ENCODE measurements at places on chromosomes 12 and 14.

DNA sequence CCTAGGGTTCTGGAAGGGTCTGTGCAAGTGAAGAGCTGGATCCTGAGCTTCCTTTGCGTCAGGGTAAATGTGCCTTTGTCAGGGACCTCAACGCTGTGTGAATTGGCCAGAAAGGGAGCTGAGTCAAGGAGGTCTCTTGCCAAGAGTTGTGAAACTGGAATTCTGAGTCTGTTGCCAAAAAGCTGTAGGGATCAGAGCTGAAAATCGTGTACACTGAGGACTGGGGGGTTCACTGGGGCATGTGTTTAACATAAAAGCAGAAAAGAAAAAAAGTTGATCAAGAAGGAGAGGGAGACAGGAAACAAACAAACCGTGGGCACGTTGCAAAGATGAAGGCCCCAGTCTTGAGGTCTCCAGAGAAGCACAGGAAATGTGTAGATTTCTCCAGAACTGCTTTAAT, 1081.5 kb downstream of the VRK1 start:
- DNase-seq = no peak

GRCh38 chr14:28761438-28762291, 4.9 kb upstream of the FOXG1 start:
- DNase-seq = no peak

DNA sequence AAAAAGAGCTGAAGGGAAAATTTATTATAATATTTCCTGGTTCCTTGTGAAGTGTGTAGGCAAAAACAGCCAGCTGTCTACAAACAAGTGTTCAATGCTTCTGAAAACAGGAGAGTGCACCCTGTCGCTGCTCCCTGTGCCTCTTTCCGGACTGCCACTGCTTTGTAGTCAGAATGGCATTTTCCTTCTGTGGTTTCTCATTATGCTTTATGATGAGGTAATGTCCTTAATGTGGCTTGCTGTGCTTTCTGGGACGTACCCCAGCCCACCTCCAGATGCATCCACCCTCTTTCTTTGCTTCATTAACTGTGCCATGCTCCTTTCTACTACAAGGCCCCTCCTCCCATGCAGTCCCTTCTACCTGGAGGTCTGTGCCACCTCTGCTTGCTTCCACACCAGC, 148.1 kb downstream of the SYT1 start:
- no peak for DNase-seq

DNA sequence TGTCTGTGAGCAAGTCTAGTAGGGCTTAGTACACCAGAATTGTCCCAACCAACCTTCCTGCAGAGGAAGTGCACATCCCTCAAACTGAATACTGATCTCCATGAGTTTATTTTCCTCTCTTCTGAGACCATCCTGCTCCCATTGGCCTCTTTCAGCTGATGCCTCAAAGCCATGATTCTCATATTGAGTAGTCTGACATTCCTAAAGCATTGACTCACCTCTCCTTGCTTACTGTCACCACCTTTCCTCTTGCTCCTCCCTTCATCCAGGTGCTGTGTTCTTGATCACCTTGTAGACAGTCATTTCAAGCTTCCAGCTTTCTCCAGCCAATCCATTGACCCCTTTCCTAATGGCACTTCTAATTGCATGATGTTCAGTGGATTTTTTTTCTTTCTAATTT, 583.7 kb upstream of the USP15 start:
- DNase-seq = no peak

DNA sequence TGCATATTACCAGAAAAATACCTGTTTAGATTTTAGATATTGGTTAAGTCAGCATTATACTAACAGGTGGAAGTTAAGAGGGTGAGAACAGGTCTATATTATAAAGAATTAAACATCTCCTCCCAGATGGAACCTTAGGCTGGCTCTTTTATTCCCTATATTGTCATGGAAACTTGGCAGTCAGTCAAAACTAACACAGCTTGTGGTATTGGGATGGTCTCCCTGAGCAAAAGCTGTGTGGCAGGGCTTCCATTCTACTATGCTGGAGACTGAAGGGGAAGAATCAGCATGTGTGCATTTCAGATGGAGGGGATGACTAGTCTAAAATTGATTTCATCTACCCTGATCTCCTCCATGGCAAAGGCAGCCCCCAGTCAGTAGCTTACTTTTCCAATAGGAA, 66.7 kb downstream of the SMOC1 start:
- DNase-seq = no peak

- no peak for DNase-seq
Measured at GRCh38 chr14:103122947-103123633, at the start of gene TNFAIP2. Gene TNFAIP2 (plus strand): TSS chr14:103123461. CDS start chr14:103126458, 2,997 bp downstream.

- no peak for DNase-seq
Measured at GRCh38 chr12:124525927-124526692, 41.3 kb downstream of the NCOR2 start.

DNA sequence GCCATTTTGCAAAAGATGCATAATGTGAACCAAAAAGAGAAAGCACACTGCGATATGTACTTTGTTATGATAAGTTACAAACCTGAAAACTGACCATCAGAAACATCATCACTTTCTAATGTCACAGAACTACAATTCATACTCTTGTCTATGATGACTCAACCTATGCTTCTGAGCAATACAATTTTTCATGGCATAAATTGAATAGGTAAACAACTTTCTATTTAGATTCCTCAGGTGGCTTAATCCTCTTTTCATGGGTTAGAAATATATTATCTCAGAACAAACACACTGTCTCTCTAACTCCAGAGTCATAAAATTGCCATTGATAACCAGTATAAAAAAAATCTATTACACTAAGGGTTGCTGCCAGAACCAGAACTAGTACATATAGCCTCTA, 1715.0 kb upstream of the FLRT2 start:
- DNase-seq = no peak

GRCh38 chr14:72657214-72657921, 236.5 kb downstream of the DPF3 start:
- no peak for DNase-seq

DNA sequence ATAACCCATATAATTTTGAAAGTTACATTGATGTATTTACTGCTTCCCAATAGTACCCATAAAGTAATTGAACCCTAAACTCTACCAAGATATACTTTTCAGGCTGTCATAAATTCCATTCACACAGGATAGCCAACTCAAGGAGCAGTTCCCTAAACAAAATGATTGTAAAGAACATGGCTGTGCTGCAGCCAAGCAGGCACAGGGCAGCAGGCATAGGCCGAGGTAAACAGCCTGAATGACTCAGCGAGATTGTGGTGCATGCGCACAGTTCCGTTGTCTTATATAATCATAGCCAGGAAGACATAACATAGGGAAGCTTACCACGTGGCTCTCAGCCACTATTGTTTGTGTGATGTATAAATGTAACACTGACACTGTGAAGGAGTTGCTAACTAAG, 344.9 kb downstream of the FSCB start:
- DNase-seq = no peak

- no peak for DNase-seq
Measured at GRCh38 chr12:34398706-34399630, 376.7 kb downstream of the ALG10 start.

- DNase-seq = no peak
Measured at GRCh38 chr12:89334548-89335169, 17.6 kb downstream of the DUSP6 start.

DNA sequence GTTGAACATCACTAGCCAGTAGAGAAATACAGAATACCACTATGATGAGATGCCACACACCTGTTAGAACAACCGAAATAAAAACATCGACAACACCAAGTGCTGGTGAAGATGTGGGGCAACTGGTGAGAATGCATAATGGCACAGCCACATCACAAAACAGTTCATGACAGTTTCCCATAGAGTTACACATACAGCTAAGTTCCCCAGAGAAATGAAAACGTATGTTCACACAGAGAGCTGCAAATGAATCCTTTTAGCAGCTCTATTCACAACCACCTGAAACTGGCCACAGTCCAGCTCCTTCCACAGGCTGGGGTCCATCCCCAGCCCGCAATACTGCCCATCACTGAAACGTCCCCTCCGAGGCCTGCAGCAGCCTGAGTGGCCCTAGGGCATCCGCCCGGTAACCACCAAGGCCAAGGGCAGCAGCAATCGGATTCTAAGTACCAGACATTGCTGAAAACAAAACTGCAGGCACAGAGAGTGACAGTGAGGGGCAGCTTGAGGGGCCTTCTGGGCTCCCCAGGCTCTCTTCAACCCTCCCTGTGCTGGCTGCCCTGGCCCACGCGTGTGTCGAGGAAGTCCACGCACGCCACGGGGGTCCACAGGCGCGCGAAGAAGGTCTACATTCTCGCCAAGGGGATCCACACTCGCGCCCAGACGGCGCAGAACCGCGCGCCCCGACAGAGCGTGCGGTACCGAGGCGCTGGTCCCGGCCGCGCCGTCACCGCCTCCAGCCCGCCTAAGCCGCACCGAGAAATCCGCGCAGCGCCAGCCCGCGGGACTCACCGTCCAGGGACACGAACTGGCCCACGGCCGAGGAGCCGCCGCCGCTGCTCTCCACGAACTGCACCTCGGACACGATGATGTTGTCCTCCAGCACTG, 903 bp downstream of the BRF1 start:
- no peak for DNase-seq

GRCh38 chr12:90390947-90391346, 564.0 kb downstream of the CCER1 start:
- DNase-seq = no peak

GRCh38 chr14:22494486-22495135, 94.4 kb downstream of the DAD1 start:
- no peak for DNase-seq

DNA sequence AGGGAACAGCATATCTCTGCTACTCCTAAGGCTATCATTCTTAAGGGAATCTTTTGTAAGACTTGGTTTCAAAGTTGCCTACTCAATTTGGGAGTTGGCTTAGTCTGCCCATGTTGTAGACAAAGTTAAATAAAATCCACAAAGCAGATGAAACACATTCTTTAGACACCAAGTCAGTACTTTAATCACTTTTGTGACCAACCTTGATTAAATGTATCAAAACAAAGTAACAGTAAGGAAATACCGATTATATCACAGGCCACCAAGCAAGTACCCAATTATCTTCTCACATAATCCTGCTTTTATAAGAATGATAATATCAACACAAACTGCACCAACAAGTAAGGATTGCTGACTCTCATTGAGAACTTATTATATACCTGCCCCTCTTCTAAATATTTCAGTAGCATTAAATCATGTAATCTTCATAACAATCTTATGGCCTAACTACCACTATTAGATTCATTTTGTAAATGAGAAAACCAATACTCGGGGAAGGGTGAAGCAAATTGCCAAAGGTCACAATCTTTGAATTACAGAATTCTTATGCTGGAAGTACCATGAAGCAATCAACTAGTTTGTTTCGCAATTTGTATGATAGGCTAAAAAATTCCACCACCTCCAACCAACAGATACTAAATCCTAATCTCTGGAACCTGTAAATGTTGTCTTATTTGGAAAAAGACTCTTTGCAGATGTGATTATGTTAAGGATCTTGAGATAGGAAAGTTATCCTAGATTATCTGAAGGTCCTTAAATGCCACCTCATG, 12.6 kb upstream of the DIO2 start:
- no peak for DNase-seq

DNA sequence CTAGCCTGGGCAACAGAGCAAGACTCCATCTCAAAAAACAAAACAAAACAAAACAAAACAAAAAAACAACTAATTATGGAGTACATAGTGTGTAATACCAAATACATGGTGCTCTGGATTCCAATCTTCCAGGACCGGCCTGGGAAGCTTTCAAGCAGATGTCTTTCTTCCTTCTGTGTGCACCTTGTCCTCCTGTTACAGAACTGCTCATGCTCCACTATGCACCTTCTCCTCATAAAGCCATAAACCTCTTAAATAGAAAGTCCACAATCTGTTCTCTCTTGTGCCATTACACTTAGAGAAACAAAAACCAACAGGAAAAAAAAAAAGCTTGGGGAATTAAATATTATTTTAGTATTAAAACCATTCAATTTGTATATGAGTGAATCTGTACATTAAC, 12.5 kb downstream of the MOK start:
- DNase-seq = no peak

DNA sequence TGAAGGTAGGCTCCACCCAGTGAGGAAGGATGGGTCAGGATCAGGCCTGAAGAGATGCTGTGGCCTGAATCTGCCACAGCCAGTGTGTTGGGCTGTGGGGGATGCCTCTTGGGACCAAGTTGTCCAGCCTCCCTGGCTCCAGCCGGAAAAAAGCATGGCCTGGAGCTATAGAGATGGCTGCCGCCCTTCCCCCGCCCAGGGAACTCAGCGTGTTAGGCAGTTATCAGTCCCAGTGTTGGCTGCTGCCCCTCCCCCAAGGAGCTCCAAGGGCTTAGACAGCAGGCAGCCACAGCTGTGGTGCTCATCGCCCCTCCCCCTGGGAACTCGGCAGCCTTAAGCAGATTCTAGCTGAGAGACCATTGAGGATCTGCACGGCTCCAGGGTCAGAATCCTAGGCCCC, 158.0 kb downstream of the CAPZA3 start:
- DNase-seq = no peak

- DNase-seq = no peak
Measured at GRCh38 chr14:61504901-61505300, 183.5 kb downstream of the PRKCH start.

GRCh38 chr14:28157887-28158791, 608.4 kb upstream of the FOXG1 start:
- DNase-seq = no peak

DNA sequence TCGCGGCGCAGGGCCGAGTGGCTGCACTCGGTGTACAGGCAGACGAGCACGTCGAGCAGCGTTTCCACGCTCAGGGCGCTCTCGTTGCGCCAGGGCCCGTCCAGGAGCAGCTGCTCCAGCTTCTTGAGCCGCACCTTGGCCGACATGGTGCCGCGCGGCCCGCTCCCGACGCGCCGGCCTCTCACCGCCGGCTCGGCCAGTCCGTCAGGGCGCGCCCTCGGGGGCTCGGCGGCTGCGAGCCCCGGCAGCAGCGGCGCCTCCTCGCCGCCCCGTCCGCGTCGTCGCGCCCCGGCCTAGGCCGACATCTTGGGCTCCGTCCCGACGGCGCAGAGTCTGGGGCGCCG, 349 bp downstream of the CDC42BPB start:
- no peak for DNase-seq

- DNase-seq = no peak
Measured at GRCh38 chr12:42104784-42105183, 39.9 kb downstream of the GXYLT1 start.

DNA sequence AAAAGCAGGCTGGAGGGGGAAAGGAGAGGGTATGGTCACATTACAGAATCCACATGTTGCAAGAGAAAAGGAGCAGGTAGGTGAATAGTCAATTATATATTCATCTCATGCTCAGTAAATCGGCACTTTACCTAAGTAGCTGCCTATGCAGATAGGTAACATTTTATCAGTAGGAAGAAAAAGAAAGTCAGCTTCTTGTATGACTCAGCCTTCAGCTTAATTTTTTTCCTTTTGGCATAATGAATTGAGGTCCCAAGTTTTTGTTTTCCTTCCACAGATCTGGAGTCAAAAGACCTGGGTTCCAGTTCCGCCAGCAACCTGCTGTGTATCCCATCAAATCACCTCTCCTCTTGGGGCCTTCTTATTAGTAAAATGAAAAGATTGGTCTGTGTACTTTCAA, 6.0 kb upstream of the ACSM4 start:
- DNase-seq = no peak
